SW 1271 (cell line): ENCODE measurements at places on chromosomes 6 and 20.

DNA sequence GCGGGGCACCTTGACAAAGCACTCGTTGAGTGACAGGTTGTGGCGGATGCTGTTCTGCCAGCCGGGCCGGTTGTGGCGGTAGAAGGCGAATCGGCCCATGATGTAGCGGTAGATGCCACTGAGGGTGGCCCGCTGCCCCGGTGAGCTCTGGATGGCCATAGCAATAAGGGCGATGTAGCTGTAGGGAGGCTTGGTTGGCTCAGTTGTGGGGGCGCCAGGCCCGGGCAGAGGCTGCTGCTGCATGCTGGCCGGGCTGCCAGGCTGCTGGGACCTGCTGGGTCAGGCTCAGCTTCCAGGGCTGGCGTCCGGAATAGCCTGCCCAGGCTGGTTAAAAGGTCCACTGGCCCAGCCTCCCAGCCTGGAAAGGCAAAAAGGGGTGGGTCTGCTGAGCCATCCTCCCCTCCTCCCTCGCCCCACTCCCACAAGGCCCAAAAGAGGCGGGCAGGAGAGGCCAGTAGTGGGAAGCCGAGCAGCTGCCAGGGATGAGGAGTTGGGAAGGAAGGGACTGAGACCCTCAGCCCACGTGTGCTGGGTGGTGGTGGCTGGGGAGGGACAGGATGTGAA, at the start of gene FOXS1:
Gene FOXS1 (minus strand): TSS at position 305 of the 564 bp plus-strand sequence. CDS start 62 bp downstream, at position 243.
- DNase-seq, result no peak

DNA sequence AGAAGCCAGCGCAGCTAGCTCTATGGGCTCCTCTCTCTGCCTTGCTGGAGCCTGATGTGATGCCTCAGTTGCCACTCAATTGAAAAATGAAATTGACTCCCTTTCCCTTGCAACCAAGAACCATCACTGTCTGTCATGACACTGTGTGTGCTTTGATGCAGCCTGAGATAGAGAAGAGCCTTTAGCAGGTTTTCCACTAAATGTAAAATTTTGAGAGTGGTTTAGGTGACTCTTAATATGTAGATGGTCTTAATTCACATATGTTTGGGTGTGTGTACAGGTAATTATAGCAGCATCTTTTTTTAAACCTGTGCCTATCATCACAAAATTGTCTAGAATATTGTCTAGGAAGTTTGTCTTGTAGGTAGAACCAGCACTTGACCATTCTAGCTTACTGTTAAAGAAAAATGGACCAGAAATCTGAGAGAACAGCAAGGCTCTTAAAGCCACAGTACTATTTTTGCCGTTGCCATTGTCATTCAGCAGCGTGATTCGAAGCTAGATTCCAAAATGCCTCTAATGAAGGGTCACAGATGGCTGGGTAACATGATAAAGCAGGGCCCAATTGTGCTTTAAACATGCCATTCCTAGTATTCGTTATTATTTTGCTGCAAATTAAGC, 1.3 kb downstream of the ARFGEF3 start:
- no peak for DNase-seq

- DNase-seq, result no peak
Observed at GRCh38 chr6:41536795-41537758, 9.1 kb upstream of the FOXP4 start.

GRCh38 chr6:137269347-137269746, 50.2 kb upstream of the IFNGR1 start:
- DNase-seq, result no peak

DNA sequence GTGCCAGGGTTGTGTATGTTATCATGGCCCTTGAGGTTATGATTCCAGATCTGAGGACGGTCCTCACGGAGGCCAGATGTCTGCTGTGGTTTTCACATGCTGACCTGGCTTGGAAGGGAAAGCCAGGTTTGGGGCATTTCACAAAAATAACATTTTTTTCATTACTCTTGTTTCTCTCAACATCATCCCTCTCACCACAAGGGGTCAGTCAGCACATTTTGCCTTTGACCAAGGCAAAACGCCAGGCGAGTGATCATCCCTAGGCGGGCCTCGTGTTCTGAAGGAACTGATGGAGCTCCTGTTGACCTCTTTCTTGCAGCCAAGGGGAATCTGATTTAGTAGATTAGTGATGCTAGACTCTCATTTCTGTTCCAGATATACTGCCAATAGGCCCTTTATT, 133.5 kb downstream of the TBC1D7 start:
- no peak for DNase-seq

DNA sequence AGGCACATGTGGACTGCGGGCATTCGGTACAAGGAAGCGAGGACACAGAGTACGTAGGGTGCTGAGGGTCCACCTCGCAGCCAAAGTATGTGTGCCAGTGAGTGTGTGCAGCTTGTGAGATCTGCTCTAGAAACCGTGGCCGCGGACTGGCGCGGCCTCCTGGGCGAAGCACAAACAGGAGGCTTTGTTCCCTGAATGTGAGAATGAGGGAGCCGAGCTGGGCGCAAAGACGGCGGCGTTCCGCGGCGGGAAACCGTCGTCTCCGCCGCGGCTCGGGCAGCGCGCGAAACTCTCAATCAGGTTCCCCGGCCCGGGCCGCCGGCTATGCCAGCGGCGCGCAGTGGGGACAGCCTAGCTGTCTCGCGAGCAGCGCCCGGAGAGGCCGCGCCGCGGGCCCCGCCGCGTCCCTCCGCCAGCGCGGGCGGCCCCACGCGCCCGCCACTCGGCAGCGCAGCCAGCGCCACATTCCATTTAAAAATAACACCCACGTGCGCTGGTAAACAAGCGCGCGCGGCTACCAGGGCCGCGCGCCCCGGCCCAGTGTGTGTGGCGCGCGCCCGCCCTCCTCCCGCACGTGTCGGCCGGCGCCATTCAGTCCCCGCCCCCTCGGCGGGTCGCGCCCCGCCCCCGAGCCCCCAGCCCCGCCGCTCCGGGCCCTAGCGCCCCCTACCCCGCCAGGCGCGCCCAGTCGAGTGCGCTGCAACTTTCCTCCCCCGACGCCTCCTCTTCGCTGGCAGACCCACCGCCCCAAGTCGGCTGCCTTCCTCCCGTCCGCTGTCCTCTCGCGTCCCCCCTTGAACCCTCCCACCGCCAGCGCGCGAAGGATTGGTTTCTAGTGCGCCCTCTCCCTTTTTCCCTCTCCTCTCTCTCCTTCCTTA, 3.0 kb upstream of the FOXO3 start:
- DNase-seq, result no peak

DNA sequence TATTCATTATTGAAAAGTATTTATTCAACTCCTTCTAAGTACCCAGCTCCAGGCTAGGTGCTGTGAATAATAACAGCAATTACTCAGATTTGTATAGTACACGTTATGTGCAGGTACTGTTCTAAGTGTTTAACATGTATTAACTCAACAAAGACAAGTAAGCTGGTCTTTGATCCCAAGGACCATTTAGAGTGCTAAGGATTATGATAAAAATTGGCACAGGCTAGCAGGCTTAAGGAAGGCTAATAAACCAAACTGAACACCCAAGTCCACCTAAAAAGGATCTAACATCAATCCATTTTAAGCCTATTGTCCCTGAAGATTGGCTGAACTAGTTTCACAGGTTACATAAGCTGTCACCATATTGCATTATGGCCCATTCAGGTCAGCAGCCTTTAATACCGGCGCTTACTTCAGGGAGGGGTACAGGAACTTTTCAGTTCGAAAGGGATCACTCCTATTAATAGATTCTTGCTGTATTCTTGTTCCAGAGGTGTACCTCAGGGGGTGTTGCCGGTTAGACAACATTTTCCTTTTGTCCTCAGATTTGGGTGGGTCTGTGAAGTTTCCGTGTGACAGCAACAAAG, 99.0 kb upstream of the GMDS start:
- DNase-seq, result no peak

DNA sequence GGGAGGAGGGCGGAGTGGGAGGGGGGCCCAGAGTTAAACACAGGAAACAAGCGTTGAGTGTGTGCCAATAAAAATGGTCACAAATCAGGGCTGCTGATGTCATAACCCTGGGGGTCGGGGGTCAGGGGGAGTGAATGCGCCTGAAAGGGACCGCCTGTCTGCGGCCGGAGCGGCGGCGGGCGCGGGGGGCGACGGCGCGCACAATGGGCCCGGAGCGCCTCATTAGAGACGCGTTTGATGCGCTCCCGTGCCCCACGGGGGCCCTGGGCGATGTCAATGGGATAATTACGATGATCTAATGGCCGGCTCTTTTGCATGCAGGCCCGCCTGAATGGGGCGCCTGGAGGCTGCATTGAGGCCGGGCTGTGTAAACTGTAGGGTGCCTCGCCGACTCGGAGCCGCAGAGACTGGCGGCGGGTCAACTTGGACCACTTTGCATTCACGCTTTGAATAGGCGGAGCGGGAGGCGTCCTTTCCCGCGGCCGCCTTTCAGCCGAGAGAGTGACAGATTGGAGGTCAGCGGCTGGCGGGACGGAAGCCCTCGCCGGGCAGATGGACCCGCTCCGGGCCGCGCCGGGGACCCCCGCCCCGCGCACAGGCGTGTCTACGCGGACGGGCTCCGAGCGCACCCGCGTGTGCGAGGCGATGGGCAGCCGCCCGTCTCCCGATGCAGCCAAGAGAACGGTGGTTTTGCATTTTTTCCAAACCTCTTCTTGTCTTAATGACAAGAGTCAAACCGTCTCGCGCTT, 296.1 kb downstream of the TFAP2C start:
- DNase-seq, result no peak

- DNase-seq, result no peak
Observed at GRCh38 chr20:38294076-38294591, 9.8 kb upstream of the BPI start.

DNA sequence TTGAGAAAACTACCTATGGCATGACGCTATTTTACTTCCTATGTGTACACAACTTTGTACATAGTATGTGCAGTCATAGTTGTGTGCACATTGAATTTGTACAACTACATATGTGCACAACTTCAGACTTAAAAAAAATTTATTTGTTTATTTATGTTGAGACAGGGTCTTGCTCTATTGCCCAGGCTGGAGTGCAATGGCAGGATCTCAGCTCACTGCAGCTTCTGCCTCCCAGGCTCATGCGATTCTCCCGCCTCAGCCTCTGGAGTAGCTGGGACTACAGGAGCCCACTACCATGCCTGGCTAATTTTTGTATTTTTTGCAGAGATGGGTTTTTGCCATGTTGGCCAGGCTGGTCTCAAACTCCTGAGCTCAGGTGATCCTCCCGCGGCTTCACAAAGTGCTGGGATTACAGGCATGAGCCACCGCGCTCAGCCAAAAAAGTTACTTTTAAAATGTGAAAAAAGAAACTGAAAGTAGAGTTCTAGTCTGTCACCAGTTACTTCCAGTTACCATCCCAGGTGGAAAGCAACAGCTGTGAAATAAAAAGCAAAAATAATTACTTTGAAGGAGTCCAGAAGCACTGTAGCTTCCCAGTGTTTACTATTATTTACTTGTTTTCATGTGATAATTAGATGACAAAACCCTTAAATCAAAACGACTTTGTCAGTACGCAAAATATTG, 1.7 kb upstream of the ZKSCAN8 start:
- no peak for DNase-seq

GRCh38 chr6:11226005-11226404, 6.5 kb downstream of the NEDD9 start:
- DNase-seq, result no peak

GRCh38 chr20:42041000-42041565, 422.9 kb upstream of the CHD6 start:
- no peak for DNase-seq

GRCh38 chr6:42788671-42789070, 6.8 kb downstream of the BICRAL start:
- no peak for DNase-seq

- DNase-seq, result peak; percentile 64
Observed at GRCh38 chr6:144349690-144350527, 64.8 kb downstream of the UTRN start.

DNA sequence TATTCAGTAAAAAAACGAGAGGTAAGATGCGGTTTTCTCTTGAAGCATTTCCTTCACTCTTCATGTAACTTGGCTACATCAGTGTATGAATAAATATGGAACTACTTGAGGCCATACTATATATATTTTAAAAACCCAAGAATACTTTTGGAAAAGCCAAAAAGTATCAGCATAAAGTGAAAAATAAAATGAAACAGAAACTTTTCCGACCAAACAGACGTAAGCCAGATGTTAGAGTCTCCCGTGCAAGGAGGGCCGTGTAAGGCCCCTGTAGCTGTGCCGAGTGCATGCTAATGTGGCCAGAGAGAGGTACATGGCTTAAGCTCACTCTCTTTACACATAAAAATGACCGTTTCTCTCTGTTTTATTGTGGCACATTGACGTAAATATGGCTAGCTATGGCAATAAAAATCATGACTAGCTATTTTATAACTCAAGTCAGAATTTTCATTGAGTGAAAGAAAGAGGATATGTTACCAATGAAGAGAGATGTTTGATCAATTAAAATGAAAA, 140.1 kb upstream of the GMDS start:
- DNase-seq, result no peak

DNA sequence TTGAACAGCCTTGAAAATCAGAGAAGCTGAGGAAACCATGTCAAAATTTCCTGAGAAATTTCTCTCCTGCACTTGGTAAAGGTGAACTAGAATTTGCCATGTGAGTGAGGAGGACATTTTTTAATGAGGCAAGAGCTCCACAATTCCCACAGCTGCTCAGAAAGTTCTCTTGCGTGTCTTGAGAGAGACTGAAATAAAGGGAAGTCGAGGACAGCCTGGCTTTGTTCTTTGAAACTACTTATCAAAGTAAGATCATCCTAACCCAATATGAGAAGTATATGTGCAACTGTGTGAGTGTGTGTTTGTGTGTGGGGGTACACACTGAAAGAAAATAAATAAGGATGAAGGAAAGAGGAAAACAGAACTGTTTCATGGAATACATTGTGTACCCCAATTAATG, 163.4 kb downstream of the SLC24A3 start:
- no peak for DNase-seq

DNA sequence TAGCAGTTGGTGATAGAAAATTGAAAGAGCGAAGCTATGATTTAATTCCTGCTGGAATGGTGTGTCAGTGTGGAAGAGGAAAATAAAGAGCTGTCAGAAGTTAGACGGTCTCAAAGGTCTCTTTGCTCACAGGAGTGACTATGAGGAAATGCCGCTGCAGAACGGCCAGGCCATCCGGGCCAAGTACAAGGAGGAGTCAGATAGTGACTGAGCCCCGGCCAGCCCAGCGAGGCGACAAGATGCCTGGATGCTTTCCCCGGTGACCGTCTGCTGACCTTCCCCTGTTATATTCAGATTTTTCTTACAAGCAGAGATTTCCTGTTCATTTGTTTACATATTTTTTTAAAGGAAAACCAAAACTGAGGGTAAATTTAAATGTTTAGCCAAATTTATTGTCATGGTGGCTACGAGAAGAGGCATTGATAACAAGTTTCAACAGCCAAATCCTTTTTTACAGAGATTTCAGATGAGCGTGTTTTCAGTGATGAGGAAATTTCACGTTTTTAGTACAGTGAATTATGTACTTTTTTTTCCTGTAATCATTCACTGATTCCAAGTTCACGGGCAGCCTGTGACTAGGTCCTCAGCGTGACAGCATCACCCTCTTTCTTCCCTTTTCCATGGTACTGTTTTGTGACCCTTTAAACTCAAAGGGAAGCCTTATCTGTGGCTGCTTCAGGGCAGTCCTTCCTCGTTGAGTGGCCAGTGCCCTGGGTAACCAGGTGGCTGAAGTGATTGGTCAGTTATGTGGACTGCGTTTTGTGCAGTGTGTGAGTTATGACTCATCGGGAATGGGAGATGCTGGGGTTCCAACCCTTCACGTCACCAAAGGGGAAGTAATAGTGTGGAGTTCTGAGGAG, 12.6 kb downstream of the DYNLT1 start:
- DNase-seq, result no peak

GRCh38 chr6:159760602-159761057, 1.2 kb upstream of the ACAT2 start:
- peak; percentile 46 for DNase-seq
